Mammary epithelial cell (primary cell): ENCODE measurements at places on chromosomes 7 and 10.

GRCh38 chr7:151725844-151726651, 150.9 kb downstream of the PRKAG2 start:
- no peak for DNase-seq

GRCh38 chr7:151631953-151632749, 112.5 kb upstream of the RHEB start:
- peak; percentile 78 for DNase-seq

- no peak for DNase-seq
Measured at GRCh38 chr7:128017460-128017859, 13.8 kb downstream of the LRRC4 start.

DNA sequence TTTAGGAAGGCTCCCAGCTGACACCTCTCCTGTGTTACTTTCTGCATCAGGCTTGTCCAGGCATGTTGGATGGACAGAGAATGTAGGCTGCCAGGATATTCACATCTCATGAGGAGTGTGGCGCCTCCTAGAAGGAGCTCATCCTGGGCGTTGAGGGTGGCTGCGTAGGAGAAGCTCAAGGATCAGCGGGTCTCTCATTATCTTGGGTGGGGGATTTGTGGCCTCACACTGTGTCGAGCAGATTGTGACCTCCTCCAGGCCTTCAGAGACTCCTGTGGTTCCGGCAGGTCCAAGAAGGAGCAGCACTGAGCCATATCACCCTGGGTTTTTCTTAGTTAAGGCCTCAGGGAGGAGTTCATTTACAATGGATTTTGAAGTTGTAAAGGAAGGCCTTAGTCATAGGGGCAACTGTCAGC, 8.7 kb upstream of the COBL start:
- peak; percentile 29 for DNase-seq

DNA sequence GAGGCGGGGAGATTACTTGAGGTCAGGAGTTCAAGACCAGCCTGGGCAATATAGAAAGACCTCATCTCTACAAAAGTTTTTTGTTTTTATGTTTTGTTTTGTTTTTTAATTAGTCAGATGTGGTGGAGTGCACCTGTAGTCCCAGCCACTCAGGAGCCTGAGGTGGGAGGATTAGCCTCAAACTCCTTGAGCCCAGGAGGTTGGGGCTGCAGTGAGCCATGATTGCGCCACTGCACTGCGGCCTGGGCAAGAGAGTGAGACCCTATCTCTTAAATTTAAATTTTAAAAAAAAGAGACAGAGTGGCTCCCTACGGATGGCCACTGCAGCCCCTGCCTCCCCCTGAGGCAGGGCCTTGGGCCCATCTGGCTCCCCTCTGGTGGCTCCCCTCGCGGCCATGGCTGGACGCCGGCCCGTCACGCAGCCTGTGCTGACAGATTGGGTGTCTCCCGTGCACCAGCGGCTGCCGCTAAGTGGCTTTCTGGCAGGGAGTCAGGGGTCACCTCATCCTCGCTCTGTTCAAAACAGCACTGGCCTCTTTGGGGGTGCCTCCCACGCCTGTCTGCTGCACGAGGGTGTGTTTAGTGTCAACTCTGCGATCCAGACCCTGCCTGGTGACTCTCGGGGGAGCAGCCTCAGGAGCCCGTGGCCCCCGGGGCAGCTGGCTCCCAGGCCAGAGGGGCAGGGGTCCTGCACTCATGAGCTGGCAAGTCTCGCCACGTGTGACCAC, 44.4 kb upstream of the ELN start:
- no peak for DNase-seq

DNA sequence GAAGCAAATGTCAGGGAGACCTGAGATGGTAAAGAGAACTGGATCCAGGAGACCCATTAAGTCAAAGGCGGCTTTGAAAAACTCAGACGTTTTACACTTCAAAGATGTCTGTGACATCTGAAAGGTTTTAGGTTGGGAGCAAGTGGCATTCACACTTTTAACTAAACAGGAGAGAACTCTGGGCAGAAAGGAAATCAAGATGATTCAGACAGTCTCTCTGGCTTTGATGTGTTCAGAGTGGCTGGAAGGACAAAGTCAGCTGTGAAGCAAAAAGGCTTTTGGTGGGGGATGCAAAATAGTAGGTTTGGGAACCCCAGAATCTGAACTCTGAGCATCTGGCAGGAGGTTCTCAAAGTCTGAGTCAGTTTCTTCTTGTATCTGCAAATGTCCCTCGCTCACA, 66.6 kb downstream of the PRKCQ start:
- no peak for DNase-seq
